ENCODE measurements at places on chromosomes 3 and 15.

GRCh38 chr3:26596335-26596734, 26.2 kb upstream of the LRRC3B start:
- no peak for DNase-seq

GRCh38 chr15:36905908-36906307, 194.4 kb downstream of the MEIS2 start:
- DNase-seq = no peak

DNA sequence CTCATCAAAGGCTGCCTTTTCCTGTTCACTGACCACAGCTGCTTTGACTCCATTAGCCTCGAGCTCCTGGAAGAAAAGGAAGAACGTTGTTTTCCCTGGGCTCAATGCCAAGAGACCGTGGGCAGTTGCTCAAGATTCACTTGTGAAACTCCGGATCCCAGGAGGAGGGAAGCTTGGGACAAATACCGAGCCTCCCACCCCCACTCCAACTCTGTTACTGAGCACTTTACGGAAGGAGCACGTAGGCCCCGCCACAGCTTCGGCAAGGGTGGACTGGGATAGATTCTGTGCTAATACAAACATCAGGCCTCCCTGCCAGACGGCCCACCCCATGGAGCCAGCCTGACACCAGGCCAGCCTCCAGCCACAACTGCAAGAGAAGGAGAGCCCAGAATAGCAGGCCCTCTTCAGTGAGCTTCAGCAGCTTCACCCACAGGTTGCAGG, 10.8 kb upstream of the FANCD2 start:
- DNase-seq = peak; percentile 99

- peak; percentile 14 for DNase-seq
These were observed 75.7 kb downstream of the DUT start for GRCh38 chr15:48406911-48407310.

DNA sequence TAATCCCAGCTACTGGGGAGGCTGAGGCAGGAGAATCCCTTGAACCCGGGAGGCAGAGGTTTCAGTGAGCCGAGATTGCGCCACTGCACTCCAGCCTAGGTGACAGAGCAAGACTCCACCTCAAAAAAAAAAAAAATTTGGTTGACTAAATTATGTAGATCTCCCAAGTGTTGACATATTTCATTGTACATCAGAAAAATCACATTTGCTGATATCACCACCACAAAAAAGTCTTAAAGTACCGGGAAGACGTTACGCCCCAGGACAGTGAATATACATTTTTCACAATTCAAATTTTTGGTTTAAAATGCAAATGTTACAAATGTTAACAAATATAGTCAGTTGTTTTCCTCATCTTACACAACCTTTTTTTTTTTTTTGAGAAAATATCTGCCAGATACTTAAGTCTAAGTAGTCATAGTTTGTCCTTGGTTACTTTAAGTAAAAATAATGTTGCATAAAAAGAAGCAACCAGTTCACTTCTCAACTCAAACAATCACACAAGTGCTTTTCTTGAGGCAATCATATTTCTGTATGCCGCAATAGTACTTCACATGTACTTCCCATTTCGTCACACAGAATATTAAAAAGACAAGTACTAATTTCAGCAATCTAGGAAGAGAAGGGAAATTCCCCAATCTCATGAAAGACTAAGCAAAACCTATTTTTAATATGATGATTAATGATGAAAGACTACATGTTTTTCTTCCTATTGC, 41.0 kb upstream of the TCF12 start:
- no peak for DNase-seq

GRCh38 chr3:197682713-197683112, 54.0 kb downstream of the RUBCN start:
- peak; percentile 6 for DNase-seq

DNA sequence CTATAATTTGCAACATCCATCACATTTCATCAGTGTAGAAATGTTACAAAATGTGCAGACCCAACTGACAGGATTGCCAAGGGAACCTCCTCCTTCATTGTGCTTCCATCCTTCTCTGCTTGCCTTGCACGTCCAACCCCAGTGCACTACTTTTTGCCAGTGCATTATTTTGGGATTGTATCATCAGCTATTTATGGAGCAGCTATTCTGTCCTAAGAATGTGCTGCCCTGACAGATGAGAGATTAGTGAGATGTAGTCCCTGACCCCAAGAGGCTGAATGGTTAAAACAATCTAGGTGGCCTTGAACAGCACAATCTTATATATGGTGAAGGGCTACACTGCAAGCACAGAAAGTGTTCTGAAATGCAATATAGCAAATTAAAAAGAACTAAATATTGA, 935.8 kb downstream of the IGSF11 start:
- DNase-seq = no peak
